CD4-positive, alpha-beta T cell treated with Interleukin-1 beta for 1 hour (primary cell): ENCODE measurements at places on chromosomes 7 and 10.

DNA sequence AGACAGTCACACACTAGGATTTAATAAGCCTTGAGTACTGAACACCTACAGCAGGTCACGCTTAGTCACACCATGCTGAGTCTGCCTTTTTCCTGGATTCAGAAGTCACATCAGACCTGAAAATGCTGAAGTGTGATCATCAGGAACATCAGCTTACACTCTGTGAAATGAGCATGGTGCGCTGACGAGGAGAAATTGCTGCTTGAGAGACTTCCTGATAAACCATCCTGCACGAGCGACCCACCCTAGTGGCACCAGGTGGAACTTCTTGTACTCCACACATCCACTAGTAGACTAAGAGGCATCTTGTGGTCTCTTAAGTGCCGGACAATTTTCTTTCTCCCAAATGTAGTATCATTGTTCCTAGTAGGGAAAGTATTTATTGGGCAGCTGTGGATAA lies 51.8 kb upstream of the MRLN start:
- DNase-seq: no peak

DNA sequence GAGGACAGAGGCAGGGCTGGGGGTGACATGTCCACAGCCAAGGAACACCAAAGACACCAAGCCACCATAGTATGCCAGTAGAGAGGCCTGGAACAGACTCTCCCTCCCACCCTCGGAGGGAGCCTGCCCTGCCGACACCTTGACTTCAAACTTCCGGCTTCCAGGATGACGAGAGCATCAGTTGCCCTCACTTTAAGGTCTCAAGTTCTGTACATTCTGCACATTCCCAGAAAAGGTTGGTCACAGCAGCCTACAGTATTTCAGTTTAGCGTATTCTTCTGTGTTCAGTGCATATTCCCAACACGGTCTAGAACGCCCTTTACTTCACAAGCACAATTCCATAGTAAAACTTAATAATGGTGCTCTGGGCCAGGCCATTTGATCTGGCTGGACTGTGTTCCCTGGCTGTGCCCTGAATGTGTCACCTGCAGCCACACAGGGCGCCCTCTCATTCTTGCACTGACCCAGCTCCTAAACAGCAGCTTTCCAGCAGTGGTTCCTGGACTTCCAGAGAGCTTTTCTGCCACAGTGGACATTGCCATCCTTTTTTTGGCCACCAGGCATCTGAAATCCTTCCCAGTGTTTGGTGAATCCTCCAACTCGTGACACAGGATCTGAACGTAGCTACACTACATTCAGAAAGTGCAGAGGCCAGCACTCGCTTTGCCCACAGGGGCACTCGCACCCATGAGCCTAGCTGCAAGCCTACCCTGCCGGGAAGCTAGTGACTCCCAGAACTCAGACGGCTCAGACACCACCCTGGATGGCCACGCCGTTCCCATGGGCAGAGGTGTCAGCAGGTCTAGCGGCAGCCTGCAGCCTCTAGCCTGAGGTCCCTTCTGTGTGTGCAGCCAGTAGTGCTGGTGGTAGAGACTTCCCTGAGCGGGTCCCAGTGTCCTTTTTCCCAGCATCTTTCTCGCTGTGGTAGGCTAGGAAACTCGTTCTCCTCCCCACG lies 36.4 kb upstream of the INSIG1 start:
- no peak for DNase-seq

GRCh38 chr10:117132751-117133231 lies 5.3 kb downstream of the VAX1 start:
- no peak for DNase-seq

DNA sequence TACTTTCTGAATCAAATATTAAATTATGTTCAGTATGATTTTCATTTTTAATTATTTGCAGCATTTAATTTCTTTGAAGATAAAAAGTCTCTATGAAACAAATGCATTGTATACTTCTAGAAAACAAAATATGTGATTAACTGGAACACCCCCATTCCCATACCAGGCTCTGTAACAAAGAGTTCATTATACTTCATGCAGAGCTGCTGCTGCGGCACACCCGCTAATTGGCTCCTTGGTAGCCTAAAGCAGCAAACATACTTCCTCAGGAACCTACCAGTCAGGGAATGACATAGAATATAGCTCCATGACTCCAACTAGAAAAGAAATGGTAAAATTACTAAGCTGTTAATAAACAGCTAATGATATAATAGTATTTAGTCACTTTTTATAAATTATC lies 19.3 kb downstream of the RAB11FIP2 start:
- DNase-seq: no peak

- no peak for DNase-seq
Measured at GRCh38 chr7:91250706-91251105, 13.5 kb upstream of the FZD1 start.

- DNase-seq: no peak
Measured at GRCh38 chr10:132796846-132797245, 10.9 kb upstream of the NKX6-2 start.

GRCh38 chr7:87599336-87599735 lies 1.3 kb downstream of the ABCB1 start:
- peak; percentile 45 for DNase-seq

- DNase-seq: no peak
Measured at GRCh38 chr10:93383562-93383981, 98.6 kb downstream of the MYOF start.

DNA sequence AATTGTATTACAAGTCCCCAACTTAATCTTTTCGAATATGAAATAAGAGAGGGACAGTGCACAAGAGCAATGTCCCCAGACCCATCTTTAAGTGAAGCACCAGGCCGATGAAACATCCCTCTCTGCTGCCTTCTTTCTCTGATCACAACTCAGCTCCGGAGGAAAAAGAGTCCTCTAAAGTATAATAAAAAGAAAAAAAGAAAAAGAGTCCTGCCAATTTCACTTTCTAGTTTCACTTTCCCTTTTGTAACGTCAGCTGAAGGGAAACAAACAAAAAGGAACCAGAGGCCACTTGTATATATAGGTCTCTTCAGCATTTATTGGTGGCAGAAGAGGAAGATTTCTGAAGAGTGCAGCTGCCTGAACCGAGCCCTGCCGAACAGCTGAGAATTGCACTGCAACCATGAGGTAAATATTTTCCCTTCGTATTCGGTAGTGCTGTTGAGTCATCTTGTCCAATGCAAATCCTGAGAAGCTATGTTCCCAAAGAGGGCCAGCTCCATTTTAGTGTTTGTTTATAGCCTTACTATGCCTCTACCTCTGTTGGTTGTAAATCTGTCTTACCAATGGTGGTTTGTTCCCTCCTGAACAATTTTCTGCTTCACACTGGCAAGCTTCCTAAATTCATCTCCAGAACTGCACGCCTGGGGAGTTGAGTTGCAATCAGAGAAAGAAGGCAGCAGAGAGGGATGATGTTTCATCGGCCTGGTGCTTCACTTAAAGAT lies at the start of gene IFIT2:
IFIT2 (plus strand) TSS at position 326 of the 725 bp plus-strand sequence; CDS start at position 404, 78 bp downstream.
- DNase-seq: peak; percentile 73

DNA sequence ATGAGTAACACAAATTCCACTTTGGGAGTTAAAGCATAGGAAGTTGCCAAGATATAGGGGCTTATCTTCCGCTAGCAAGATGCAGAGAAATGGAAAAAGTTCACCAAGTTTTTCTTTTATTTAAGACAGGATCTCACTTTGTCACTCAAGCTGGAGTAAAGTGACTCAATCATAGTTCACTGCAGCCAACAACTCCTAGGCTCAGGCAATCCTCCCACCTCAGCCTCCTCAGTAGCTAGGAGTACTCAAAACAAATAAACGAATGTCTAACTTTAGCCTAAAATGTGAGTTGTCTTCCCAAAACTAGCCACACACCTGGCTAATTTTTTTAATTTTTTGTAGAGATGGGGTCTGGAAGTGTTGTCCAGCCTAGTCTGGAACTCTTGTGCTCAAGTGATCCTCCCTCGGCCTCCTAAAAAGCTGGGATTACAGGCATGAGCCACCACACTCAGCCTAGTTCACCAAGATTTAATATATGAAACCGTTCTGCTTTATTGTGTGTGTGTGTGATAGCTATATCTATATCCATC lies 9.9 kb downstream of the VIM start:
- peak; percentile 37 for DNase-seq

DNA sequence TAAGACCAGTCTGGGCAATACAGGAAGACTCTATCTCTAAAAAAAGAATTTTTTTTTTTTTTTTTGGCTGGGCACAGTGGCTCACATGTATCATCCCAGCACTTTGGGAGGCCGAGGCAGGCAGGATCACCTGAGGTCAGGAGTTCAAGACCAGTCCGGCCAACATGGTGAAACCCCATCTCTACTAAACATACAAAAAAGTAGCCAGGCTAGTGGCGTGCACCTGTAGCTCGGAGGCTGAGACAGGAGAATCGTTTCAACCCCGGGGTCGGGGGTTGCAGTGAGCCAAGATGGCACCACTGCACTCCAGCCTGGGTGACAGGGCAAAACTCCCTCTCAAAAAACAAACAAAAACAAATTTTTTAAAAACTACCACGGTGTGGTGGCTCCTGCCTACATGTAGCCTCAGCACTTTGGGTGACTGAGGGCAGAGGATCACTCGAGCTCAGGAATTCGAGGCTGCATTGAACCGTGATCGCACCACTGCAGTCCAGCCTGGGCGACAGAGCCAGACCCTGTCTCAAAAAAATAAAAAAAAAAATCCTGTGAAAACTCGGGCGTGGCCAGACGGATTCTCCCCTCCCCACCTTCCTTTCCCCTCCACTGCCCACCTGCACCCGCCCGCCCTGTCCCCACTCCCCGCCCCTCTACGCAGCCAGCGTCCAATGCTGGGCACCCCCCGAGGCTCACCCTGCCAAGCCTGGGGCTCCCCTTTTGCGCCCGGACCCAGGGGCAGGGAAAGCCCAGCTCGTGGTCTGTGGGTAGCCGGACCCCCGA lies 745 bp upstream of the ORAI2 start:
- no peak for DNase-seq

GRCh38 chr10:98299341-98299740 lies 31.3 kb upstream of the LOXL4 start:
- DNase-seq: no peak

- no peak for DNase-seq
Measured at GRCh38 chr10:97119058-97119745, 66.6 kb downstream of the SLIT1 start.

DNA sequence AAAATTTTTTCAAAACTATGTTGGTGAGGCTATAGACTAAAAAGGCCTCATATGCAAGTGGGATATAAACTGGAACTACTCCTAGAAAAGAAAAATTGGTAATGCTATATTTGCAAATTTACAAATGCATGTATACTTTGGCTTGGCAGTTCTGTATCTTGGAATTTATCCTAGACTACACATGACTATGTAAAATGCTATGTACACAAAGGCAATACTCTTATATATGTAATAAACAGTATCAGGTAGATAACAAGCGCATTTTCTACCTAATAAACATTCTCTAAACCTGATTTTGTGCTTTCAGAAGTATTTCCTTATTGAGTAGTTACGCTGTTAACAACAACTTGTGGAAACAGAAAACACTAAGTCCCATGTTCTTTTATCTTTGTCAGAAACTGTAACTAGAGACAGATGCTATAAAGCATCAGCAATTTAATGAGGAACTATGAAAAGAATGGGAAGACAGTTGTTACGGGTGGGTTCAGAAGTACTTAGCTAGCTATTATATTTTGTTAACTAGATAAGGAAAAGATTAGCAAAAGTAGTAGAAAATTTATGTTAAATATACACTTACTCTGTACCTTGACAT lies 107.8 kb downstream of the ARHGAP12 start:
- DNase-seq: no peak

DNA sequence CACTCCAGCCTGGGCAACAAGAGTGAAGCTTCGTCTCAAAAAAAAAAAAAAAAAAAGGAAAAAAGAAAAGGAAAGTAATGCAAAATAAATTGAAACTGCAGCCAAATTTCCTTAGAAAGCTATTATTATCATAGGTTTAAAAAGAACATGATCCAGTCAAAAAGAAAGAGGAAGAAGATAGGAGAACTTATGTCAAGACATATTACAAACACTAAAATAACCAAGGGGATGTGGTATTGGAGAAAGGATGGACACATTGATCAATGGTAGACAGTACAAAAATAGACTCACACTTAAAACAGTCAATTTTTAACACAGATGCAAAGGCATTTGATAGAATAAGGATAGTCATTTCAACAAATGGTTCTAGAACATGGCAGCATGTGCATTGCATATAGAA lies 27.3 kb upstream of the PFKP start:
- no peak for DNase-seq

- no peak for DNase-seq
Measured at GRCh38 chr7:79927116-79927515, 207.5 kb upstream of the GNAI1 start.

DNA sequence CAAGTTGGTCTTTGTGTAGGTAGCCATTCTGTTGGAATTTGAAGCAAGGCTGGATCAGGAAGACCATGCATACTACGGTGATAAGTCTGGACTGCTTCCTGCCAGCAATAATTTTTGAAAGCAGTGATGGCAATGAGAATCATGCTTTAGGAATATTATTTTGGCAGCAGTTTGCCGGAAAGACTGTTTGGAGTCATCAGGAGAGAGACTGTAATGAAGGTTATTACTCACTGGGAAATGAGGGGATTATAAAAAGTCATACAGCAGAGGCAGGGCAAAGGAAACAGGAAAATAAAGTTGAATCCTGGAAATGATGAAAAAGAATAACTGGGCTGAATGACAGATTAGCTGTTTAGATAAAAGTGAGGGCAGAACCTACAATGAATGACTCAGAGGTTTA lies 1136.8 kb upstream of the AUTS2 start:
- DNase-seq: no peak

DNA sequence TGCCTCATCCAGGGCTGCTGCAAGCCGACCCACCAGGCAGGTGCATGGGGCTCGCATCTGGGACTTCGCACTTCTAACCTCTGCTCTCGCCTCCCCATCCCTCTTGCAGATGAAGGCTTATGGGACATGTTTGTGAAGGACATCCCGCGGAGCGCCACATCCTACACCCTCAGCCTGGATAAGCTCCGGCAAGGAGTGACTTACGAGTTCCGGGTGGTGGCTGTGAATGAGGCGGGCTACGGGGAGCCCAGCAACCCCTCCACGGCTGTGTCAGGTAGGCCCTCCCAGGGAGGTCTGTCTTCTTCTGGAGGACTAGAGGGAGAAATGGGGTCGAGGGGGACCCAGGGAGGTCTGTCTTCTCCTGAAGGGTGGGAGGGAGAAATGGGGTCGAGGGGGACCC lies 448.9 kb upstream of the FOXK1 start:
- DNase-seq: no peak

DNA sequence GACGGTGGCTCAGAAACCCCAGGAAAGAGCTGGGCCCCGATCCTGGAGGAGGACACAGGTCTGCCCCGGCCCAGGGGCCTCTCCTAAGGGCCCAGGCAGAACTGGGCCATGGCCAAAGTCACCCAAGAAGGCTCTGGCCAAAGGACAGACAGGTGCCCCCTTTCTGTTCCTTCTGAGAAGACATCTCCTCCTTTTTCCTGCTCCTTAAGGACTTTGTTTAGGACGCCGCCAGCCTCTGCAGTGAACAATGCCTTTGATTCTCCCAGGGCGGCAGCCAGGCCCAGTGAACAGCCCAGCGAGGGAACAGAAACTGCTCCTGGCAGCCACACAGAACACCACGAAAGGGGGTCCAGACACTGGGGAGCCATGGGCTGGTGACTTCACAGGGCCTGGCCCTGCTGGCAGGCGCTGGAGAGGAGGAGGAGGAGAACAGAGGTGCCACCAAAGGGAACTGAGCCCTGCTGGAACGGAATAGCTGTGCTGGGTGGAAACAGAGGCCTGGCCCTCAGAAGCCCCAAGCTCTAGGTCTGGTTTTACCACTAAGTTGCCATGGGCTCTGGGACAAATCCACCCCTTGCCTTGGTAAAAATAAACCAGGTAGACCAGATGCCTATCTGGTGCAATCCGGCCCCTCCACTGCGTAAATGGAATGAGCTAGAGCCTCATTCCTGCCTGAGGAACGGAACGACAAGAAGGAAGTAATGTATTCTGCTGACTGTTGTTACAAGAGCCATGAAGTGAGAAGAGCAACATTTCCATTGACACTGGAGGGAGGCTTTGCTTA lies 163.3 kb upstream of the RHEB start:
- no peak for DNase-seq
